ENCODE measurements at places on chromosomes 13 and 19. TPM values are rescaled to one million over a fixed set of nuclear protein-coding genes. Genes with fewer than 3 reads are reported as not detected.

SEMA6B gene
- total RNA-seq, result 7.2 TPM

FAM83E gene
- total RNA-seq, result not detected

DNA sequence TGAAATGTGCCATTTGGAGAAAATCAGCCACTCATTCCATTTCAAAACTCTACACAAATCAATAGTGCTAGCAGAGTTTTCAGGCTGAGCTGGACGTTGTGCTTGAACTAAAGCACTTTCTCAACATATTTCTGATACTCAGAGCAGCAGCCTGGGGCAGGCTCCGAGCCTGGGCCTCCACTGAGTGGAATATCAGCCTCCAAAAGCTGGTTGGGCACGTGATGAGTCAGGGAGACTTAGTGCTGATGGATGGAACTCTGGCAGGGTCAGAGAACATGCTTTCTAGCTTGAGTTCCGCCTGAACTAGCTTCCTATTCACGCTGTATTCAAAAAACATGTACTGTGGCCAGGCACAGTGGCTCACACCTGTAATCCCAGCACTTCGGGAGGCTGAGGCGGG lies 85.8 kb upstream of the PCDH8 start:
- DNase-seq, result no peak

- no peak for DNase-seq
These were observed 70.8 kb downstream of the LNX2 start for GRCh38 chr13:27549406-27549981.

DNA sequence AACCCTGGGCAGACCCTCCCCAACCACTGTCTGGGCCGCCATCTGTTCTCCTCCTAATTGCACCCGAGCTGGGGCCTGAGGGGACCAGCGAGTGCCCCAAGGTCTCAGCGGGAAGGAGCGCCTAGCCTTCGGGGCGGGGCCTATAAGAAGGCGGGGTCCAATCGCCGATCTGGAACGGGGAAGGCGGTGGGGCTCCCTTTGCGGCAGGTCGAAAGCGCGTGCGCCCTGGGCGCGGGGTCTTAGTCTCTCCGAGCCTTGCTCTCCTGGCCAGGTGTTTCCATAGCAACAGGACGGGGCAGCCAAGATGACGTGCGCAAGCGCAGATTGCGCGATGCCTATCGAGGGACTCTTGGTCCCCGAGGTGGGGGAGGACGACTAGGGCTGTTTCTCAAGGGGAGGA lies 2.8 kb downstream of the MAST1 start:
- DNase-seq, result no peak

- DNase-seq, result no peak
These were observed 238.1 kb upstream of the SERP2 start for GRCh38 chr13:44135566-44135965.

PSG5 gene
- total RNA-seq, result not detected

PGLYRP2 gene
- total RNA-seq, result not detected

DNA sequence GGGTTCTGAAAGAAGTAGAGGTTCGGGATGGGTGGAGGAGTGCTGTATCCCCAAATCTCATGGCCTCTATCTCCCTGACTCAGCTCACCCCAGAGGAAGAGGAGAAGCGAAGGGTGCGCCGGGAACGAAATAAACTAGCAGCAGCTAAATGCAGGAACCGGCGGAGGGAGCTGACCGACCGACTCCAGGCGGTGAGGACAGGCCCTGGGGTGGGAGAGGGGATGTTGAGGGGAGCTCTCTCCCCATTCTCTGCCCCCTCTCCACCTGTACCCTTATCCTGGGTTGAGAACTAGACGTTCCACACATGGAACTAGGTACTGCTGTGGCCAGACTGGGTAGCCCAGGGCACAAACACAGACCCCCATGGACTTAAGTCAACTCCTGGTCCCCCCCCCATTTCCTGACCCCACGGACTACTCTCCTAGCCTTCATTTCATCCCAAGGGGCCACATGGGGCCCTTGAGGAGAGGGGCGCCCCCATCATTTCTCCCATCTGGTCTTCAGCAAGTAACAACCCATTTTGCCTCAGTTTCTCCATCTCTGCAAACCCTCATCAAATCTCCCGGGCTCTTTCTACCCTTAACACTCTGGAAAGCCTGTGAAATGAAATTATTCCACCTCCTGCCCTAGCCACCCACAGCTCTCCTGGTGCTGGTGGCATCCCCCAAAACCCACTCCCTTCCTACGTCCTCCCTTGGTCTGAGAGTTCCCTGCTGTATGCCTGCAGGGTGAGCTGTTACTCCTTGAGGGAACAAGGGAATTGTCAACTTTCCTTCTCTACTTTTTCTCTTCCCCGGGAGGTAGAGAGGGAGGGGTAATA lies 3.5 kb downstream of the FOSB start:
- no peak for DNase-seq

WTIP gene
- 34.7 TPM for total RNA-seq
